ENCODE measurements at places on chromosomes 3 and 15.

DNA sequence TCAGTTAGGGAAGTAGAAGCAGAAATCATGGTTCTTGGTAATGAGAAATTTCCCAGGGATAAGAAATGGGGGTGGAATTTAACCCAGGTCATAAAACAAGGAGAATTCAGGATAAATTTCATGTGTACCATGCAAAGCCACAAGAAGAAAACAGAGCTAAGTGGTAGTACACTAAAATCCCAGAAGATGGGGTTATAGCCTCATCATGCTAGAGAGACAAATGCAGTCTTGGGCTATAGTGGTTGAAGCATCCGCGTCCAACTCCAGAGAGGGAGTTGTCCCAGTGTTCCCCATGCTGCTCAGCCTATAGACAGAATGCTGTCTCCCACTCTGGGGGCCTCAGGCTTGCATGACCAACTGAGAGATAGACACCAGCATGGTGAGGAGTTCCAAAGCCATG, 36.2 kb upstream of the CLRN1 start:
- DNase-seq, result no peak

DNA sequence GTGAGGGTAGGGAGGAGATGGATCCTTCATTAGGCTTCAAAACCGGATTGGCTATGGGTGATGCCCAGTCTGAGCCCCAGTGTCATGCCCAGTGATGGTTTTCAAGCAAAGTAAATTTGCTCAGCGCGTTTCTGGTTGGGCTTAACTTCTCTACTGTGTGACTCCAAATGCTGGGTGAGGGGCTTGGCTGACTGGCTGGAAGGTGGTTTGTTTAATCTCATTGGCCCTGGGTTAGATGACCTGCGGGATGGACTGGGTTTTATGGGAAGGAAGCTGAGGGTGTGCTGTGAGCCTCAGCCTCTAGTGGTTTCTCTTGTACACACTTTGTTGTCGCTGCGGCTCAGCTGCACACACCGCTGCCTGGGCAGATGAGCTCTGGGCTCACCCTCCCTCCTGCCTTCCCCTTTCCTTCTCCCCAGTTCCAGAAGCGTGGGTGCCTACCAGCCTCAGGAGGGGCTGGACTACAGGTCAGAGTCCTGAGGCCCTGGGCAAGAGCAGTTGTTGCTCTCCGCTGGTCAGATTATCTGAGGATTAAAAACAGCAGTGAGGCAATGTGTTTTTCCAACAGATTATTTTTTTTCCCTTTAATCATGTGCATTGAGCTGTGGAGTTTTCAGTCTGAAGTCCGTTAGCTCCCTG, 18.6 kb downstream of the PDIA5 start:
- peak; percentile 53 for DNase-seq

DNA sequence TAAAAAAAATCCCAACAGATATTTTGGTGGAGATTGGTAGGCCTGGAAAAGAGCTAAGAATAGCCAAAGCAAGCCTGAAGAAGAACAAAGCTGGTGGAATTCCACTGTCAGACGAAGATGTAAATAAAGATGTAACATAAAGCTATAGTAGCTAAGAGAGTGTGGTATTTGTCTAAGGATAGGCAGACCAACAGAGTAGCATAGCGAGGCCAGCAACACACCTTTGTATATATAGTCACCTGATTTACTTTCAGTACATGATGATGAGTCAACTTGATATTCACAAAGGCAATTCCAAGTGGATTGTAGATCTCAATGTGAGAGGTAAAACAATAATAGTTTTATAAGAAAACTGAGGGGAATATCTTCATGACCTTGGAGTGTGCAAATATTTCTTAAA, 53.6 kb upstream of the SYN2 start:
- no peak for DNase-seq

DNA sequence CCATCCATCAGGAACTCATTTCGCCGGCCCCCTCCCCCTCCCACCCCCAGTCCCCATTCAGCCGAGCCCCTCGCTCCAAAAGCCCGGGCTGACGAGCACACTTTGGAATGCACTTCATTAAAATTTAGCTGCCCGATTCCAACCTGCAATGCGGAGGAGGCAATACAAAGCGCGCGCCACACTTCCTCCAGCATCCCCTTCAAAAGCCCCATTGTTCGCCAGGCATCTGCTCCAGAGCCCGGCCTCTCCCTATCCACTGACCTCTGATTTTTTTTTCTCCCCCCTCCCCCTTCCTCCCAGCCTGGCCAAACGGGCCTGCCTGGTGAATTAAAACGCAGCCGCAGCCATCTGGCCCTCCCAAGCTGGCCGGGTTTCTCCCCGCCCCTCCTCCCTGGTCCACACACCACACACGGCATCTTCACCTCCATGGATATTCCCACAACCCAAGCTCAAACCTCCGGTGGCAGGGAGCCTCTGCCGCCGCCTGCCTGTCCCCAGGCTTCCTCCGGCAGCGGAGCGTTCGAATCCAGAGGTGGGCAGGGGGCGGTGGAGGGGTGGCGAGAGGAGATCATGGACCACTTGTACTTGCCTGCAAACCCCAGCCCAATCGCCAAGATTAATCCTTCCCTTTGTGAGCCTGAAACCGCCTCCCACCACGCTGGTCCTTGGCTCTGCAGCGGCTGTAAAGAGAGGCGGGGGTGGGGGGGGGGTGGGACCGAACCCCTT, 441.3 kb downstream of the MAGI1 start:
- DNase-seq, result no peak

DNA sequence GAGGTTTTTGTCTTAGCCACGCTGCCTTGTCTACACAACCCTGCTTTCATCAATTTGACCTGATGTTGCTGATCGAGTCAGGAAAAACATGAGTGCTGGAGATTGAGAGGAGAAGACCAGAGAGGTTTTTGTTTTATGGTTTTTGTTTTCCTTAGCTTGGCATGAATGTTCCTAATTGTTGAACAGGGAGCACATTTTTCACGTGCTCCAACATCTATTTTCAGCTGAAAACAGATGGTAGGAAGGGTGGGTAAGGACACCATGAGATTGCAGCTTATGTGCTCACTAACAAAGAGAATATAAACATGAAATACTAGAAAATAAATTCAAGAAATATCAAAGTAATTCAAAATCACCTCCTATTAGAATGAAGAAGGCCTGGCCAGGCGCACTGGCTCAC, 79.9 kb upstream of the LMCD1 start:
- DNase-seq, result no peak

GRCh38 chr3:51683566-51683965, 12.5 kb downstream of the TEX264 start:
- DNase-seq, result no peak

- peak; percentile 99 for DNase-seq
Observed at GRCh38 chr3:45100981-45101407, 45.2 kb downstream of the CDCP1 start.

DNA sequence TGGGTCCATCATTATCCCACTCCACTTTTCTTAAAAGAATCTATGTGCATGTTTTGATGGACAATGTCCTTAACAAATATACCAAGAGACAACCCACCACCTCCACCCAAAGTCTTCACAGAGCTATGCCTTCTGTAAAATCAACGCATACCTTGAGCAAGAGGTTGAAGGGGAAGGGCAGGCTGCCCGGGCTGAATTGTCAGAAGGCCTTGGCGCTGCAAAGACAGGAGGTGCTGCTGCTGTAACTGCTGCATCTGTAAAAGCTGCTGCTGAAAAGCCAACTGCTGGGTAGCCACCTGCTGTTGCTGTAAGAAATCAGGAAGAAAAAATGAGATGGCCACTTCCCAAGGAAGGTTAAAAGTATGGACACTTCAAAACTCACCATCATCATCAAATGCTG, 536.7 kb downstream of the FOXP1 start:
- DNase-seq, result no peak

DNA sequence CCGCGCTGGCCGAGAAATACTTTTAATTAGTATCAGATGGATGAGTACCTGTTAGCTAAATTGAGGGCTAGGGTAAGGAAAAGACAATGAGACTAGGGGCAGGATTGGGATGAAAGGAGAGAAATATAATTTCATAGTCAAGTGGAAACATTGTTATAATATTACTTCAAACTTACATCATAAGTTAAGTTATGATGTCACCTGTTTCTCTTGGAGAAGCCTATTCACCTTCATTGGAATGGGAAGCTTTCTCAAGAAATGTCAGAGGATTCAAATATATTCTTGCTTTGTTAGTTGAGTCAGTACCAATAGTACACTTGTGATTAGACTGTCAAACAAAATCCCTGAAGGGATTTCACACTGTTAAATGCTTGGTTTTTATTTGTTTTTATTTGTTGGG, 116.2 kb downstream of the NEO1 start:
- no peak for DNase-seq

- DNase-seq, result no peak
Observed at GRCh38 chr3:77326586-77326985, 286.7 kb downstream of the ROBO2 start.

- peak; percentile 65 for DNase-seq
Observed at GRCh38 chr15:76449455-76449854, 112.9 kb downstream of the ISL2 start.

DNA sequence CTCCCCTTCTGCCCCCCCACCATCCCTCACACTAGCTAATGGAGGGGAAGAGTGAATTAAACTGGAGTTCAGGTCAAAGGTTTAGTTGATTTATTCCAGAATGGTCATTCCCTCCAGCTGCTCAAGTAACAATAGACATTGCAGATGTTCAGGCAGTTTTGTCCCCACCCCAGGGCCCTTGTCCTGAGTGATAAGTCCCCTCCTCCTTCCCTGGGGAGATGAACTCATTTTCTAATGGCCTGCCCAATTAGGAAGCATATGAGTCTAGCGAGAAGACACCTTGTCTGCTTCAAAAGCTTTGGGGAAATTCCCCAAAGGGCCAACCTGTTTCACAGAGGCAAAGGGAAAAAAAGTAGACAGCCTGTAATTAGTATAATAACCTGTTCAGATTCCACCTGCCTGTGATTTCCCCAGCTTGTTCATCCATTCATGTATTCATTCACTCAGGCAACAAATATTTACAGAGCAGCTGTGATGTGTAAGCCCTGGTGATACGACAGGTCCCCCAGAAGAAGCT, 165.3 kb downstream of the SHQ1 start:
- DNase-seq, result no peak

- no peak for DNase-seq
Observed at GRCh38 chr15:54520616-54521015, 542.4 kb downstream of the UNC13C start.

DNA sequence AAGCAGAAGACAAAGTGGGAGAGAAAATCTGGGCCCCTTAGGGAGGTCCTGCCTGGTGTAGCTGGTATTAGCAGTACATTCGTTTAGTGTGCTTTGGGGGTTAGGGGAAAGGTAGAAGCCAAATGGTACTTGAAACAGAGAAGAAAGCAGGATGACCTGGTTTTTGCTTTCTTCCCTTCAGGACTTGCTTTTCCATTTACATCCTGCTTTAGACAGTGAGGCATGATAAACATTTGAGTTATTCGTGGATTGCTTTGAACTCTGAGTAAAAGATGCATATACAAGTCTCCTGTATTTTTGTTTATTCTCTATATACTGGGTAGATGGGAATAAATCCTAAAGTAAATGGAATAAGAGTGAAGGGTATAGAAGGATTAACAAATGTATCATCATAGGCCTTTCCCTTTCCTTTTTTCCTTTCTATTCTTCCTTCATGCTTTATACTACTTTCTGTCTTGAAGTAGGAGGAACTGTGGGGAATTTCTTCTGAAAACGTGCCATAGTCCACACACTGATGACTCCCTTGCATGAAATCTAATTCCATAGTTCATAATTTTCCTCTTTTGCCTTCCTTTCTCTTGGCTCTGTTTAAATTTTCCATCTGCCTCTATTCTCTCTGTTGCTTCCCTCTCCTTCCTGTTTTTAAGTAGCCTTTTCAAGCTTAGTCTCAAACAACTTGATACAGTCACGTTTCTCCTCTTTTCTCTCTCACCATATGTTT, 139.5 kb upstream of the RBMS3 start:
- DNase-seq, result no peak

- no peak for DNase-seq
Observed at GRCh38 chr3:46656778-46657556, 36.5 kb downstream of the ALS2CL start.

GRCh38 chr3:132008837-132009236, 26.0 kb downstream of the CPNE4 start:
- DNase-seq, result no peak

DNA sequence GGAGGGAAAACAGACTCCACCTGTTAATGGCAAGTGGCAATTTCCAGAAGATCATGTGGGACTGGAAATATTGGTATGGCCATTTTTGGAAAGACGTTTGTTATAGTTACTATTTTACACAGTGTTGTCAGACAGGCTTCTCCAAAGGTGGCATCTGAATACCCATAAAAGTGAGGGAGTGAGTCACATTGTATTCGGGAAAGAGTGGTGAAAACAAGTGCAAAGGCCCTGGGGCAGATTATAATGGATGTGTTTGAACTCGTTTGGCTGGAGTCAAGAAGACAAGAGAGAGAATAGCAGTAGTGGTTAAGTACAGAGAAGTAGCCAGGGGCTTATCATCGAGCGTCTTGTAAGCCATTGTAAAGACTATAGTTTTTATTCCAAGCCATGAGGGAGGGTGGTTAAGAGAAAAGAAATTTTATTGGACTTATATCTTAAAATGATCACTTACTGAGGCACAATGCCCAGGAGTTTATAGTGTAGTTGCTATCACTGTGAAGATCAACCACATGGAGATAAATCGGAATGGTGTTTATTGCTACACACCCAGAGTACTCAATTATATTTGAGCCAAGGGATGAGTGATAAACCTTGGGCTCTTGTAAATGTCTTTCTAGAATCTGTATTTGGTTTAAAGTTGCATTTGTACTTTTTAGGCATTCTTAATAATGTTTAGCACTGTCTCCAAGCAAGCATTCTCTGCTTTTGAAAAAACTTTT, 212.8 kb upstream of the KBTBD8 start:
- no peak for DNase-seq

- DNase-seq, result no peak
Observed at GRCh38 chr3:177618873-177619733, 421.8 kb upstream of the TBL1XR1 start.

DNA sequence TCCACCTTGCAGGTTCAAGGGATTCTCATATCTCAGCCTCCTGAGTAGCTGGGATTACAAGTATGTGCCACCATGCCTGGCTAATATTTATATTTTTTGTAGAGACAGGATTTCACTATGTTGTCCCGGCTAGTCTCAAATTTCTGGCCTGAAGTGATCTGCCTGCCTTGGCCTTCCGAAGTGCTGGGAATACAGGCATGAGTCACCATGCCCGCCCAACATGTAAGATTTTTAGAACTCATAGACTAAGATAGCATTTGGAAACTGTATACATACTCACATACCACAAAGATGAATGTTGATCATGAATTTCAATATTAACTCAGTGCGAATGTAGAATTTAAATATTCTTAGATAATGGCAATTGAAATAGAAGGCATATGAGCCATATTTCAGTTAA, 718.9 kb downstream of the NLGN1 start:
- DNase-seq, result no peak

DNA sequence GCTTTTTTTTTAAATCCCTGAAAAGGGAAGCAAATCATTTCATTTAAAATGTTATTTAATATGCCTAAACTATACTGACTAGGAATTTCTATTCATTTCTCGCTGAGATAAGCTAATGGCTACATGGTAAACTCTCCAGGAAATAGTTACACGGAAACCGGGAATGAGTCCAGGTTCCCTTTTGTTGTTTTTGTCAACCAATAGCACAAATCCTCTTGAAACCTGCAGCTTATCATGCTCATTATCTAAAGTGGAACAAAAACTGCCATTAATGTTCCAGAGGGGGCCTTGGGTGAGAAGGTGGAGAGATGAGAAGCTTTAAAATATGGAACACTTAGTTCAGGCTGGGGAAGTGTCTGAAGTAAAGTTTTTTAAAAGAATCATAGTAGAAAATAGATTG, 113.5 kb upstream of the ALCAM start:
- no peak for DNase-seq
